ENCODE measurements at places on chromosomes 1 and 21.

GRCh38 chr1:89257041-89257440, 15.6 kb downstream of the GBP5 start:
- peak; percentile 24 for DNase-seq

DNA sequence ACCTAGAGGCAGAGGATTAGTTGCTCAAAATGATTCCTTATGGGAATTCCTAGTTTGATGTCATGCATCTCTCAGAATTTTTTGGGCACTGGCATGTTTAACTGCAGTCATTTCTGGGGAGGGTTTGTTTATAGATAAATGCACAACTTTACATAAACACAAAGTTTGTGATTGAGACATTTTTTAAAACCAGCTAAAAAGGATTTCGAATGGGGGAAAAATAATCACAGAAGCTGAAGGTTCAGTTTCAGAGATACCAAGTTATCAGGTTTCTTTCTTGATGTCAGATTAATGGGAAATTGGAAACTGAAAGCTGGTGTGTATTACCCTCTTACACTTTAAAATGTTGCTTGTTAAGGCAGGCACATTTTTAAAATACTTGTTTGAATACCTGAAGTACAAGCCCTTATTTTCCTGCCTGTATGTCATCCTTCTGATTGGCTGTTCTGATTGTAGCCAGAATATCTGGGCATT, 72.1 kb downstream of the DISP1 start:
- DNase-seq: no peak

GRCh38 chr1:247487057-247487456, 29.2 kb upstream of the OR2B11 start:
- DNase-seq: peak; percentile 9

DNA sequence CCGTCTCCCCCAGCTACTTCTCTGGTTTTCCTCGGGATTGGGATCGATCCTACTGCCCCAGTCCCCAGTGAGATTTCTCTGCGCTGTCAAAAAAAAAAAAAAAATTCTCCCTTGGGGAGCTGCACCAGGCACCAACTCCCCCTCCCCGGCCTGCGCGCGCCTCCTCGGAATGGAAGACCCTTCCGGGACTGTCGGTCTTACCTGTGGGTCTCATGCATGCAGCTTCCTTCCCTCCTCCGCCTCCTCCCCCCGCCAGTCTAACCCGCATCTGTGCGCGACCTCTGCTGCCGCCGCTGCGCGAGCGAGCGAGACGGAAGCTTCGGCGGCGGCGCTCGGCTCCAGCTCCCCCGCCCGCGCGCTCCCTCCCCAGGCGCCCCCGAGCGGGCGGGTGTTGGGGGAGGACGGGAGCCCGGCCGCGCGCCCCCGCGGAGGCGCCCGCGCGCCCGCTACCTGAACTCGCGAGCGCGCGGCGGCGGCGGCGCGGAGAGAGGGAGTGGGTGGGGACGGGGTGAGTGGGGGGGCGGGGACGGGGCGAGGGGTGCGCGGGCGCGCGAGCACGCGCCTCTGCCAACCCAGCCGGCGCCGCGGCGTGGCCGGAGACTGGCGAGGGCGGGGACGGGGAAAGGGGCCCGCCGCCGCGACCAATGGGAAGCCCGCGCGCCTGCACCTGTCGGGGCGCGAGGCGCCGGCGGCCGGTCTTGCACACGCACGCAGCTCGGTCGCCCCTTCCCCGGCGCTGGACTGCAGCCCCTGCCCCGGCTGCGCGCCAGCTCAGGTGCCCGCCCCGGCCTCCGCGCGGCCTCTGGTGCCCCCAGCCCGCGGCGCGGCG, at the start of gene SUSD4:
Gene SUSD4, minus strand, starts transcription at position 321 of the 829 bp plus-strand sequence. CDS start 751 bp downstream, outside the sequence.
- peak; percentile 65 for DNase-seq

DNA sequence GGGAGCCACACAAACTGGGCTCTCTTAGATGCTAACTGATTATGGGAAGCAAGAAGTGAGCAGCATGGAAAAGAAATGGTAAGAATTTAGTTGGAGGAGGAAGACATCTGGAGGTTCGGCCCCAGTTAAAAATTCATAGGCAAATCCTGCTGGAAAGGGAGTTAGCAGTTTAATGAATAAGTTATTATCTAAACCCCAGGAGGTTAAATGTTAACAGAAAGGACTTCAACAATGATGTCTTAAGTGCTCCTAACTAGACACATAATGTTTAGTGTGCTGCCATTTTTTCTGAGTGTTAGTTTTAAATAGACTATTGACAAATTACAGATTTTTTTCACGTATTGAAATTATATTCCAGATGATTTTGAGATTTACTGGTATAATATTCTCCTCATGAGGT, 1265.3 kb upstream of the ADGRL2 start:
- no peak for DNase-seq

DNA sequence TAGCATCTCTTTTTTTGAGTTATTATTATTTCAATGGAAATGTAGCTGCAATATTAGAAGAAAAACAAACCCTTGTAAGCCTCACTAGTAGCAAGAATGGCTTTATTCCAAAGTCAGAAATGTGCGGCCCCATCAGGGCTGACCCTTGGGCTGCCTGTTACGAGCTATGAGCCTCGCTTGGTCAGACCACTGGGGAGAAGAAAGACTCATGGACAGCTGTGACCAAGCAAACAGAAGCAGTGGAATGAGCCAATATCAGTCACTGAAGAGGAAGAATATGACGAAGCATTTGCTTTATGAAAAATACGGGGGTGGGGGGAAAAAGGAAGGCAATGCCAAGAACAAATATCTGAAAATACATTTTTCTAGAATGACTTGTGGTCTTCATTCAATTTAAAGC, 504.5 kb downstream of the LMO4 start:
- DNase-seq: no peak

DNA sequence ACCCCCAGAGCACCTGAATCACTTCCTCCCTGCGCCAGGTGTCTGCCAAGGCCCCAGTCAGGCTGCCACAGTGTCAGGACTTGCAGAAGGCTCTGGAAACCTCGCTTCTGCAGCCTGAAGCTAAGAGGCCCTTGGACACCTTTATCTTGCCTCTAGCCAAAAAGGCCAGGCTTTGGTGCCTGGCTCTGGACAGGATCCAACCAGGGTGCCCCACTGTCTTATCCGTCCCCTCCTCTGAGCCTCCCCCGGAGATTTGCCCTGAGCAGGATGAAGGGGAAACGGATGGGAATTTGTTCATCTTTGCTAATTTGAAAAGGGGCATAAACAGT, 12.8 kb upstream of the CLSTN1 start:
- no peak for DNase-seq

GRCh38 chr1:40014253-40014706, 26.2 kb upstream of the CAP1 start:
- DNase-seq: no peak

DNA sequence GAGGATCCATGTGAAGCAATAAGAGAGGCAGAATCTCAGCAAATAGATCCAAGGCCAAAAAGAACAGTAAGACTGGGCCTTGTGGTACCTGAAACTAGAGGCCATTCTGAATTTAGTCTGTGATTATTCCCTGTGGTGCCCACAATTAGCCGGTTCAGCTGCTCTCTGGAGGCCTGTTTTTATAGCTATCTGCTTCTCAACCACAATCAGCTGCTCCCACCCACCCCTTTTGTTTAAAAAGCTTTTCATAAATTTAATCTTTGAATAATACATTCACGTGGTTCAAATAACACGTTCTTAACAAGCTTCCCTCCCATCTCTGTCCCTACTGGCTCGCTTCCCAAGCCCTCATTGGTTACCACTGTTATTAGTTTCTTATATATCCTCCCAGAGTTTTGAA, 18.0 kb downstream of the UBE2T start:
- no peak for DNase-seq

DNA sequence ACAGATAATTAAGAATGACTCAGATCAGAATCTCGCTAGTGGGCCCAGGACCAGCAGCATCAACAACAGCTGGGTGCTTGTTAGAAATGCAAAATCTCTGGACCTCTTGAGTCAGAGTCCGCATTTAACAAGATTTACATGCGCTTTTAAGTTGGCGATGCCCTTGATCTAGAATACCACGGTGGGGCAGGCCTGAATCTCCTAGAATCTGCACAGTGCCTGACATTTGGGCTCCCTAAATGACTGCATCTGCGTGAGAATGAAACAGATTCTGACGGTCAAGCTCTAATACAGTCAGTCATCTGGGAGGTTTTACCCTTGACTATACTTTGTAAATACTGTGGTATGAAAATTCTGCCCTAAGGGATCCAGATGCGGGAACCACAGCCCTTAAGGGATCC, 17.2 kb upstream of the RAB29 start:
- DNase-seq: no peak

DNA sequence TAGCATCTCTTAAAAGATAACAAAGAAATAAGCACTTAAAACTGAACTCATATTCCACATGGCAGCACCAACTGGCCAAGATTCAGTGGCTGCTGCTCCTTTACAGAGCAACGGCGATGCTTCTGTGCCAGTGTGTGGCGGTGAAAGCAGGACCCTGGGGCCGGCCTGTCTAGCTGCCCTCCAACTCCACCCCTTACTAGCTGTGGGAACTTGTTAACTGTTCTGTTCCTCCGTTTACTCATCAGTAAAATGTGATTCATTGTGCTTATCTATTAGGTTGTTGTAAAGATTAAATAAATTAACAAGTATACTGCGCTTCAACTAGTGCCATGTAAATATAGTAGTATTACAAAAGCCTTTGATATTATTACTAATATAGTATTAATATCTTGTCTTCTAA, 133.2 kb downstream of the GDAP2 start:
- no peak for DNase-seq

- no peak for DNase-seq
Observed at GRCh38 chr1:212219679-212220463, 65.3 kb upstream of the PPP2R5A start.

DNA sequence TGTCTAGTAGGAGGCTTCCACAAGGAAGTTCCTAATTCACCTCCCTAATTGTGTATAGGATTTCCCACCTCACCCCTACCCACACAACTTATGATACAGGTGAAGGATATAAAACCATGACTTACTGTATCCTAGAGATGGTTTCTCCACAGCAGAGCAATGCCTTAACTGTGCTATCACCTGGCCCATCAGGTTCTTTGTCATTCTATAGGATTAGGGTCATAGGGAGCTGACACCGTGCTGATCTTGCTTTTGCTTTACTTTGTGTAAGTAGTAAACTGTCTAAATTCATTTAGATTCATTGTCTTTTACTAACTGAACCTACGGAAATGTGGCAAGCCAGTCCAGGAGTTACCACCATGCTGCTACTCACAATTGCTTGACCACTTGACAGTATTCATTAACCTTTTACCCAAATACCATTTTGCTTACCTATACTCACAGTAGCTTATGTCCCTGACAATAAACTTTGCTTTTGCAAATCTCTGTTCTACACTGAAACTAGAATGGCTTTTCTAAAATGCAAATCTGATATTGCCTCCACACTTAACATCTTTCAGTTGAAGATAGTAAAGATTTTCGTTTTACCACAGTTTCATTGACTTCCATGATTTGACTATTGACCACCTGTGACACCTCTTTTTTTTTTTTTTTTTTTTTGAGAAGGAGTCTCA, 147.6 kb downstream of the IFI44 start:
- no peak for DNase-seq

DNA sequence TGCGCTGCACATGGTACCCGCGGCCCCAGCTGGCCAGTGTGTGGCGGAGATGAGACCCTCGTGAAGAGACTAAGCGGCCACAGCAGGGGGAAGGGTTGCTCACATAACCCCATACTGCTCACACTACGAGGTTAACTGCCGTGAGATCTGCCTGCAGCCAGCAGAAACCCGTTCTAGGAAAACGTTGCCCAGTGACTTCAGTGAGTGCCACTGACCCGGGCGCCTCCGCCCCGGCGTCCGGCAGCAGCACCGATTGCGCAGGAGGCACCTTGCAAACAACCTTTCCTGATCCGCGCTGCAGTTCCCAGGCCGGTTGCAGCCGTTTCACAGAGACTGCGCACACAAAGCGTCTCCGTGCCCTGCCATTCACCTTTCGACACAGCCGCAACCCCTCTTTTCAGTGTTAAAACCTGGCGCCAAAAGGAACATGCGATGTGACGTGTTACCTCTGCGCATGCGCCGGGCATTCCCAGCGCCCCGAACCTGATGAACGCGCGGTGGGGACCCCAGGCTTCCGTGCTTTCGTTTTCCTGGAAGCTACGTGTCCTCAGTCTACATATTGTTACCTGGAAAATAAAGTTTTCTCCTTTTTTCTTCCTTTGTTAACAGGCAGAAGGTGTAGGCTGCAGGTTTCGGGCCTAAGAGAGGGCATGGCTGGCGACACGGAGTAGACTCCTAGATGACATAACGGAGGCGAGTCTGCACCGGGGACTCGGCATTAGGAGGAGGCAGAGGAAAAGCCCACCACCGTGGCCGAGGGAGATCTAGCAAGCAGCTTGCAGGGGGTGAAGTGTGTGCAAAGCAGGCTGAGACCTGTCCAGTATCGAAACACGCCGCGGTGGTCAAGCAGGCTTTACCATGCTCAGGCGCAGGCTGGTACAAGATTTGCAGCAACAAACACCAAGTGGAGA, 8.9 kb downstream of the VPS26C start:
- DNase-seq: peak; percentile 80

GRCh38 chr21:36579898-36580297, 100.0 kb upstream of the CLDN14 start:
- DNase-seq: no peak

DNA sequence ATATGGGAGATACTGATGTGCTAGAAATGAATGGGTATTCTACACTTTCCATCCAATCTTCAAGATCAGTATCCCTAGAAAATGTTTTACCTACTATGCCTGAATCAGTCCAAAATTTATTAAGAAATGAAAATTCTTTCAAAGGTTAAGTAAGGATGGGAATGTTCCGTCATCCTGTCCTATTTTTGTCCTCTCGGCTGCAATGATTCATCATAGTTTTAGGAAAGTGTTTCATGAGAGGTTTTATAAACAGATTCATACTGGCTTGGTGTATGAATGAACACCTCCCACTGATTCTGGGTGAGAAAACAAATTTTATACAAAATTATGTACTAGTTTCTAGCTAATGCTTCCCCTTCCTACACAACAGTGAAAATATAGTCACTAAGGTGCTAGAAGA, 504.6 kb upstream of the NR5A2 start:
- no peak for DNase-seq

DNA sequence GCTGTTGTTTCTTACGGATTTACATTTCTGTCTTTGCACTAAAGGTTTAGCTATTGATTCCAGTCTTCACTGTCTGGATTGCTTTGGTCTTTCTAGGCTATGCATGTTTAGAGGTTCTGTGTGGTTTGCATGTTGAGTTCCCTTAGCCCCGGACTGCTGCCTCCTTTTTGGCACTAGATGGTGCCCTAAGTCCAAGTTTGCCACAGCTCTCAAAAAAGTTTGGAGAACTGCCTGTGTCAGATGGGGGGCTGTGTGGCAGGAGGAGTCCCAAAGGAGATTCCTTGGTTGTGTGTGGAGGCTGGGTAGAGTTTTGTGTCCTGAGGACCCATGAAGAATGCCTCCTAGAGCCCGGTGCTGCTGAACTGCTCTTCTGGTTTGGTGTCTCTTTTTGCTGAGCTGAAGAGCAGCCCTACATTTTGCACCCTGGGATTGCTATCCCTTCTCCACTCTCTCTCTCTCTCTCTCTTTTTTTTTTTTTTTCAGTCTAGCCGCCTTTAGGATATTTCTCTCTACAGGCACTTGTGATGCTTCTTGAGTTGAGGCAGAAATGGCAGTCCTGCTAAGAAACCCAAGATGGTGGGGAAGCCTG, 74.4 kb downstream of the PTGS2 start:
- peak; percentile 4 for DNase-seq

Measured in activated naive CD4-positive, alpha-beta T cell treated with Interleukin-2 at 50 U/mL for 16 hours (primary cell).